Activated naive CD8-positive, alpha-beta T cell treated with anti-CD3 and anti-CD28 coated beads for 36 hours (primary cell): ENCODE measurements at places on chromosomes 11 and 22. TPM values are rescaled to one million over a fixed set of nuclear protein-coding genes. Genes with fewer than 3 reads are reported as not detected.

DNA sequence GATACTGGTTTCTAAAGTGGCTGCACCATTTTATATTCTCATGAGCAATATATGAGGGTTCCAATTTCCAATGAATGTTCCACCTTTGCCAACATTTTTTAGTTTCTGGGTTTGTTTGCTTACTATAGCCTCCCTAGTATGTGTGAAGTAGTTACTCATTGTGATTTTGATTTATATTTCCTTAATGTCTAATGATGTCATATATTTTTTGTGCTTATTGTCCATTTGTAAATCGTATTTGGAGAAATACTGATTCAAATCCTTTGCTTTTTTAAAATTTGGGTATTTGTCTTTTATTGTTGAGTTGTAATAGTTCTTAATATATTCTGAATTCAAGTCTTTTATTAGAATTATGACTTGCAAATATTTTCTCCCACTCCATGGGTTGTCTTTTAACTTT, 161.0 kb upstream of the C11orf58 start:
- H3K4me3 ChIP-seq, result no peak overlapping the region
- no peaks in the 10 kb centered on the region for H3K4me1 ChIP-seq
- H3K36me3 ChIP-seq, result no peaks in the 10 kb centered on the region
- no peak for DNase-seq

DNA sequence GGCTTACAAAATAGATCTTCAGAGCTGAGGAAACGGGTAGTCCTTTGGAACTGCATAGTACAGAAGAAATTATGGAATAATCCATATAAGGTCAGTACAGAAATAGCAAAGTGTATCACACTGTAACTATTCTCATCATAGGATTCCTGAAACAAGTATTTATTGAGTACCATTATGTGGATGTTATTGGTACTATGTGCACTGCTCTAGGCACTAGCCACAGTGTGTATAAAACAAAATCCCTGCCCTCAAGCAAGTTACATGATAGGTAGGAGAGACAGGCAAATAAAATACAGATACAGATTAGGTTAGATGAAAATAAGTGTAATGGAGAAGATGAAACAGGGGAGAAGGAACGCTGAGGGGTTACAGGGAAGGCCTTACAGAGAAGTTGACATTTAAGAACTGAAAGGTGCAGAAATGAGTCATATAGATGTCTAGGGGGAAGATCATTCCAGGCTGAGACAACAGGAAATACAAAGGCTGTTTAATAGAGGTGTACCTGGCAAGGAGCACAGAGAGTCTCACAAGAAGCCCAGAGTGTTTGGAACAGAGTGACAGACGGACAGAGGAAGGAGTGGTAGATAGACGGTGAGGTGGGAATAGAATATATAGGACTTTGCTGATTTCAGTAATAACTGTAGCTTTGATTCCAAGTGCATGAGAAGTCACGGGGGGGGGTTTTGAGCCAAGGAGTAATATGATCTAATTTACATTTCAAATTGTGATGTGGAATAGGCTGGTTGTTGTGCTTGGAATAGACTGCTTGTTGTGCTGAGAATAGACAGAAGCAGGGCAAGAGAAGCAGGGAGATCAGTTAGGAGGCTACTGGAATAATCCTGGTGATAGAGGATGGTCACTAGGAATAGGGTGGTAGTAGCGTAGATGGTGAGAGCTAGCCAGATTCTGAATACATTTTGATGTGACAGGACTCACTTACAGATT, 13.7 kb downstream of the RNF141 start:
- H3K4me1 ChIP-seq, result peaks cover 19% of the 10 kb centered on the region
- no peaks in the 10 kb centered on the region for H3K27me3 ChIP-seq
- DNase-seq, result no peak
- peak overlapping the region; percentile 52 for H3K27ac ChIP-seq

GRCh38 chr11:83568516-83568915, 282.3 kb upstream of the CCDC90B start:
- H3K36me3 ChIP-seq, result no peaks in the 10 kb centered on the region
- no peak for DNase-seq
- H3K4me3 ChIP-seq, result no peak overlapping the region
- H3K27me3 ChIP-seq, result no peaks in the 10 kb centered on the region
- no peak overlapping the region for H3K27ac ChIP-seq

Gene OR52I2
- not detected for total RNA-seq

Gene GLB1L2
- 9.3 TPM for total RNA-seq

Gene ASCC2
- 70.9 TPM for total RNA-seq

Gene EXT2
- total RNA-seq, result 24.0 TPM
